ENCODE measurements at places on chromosomes 7 and 10.

- peak; percentile 97 for DNase-seq
Measured at GRCh38 chr7:116316838-116317628, 106.7 kb downstream of the TES start.

DNA sequence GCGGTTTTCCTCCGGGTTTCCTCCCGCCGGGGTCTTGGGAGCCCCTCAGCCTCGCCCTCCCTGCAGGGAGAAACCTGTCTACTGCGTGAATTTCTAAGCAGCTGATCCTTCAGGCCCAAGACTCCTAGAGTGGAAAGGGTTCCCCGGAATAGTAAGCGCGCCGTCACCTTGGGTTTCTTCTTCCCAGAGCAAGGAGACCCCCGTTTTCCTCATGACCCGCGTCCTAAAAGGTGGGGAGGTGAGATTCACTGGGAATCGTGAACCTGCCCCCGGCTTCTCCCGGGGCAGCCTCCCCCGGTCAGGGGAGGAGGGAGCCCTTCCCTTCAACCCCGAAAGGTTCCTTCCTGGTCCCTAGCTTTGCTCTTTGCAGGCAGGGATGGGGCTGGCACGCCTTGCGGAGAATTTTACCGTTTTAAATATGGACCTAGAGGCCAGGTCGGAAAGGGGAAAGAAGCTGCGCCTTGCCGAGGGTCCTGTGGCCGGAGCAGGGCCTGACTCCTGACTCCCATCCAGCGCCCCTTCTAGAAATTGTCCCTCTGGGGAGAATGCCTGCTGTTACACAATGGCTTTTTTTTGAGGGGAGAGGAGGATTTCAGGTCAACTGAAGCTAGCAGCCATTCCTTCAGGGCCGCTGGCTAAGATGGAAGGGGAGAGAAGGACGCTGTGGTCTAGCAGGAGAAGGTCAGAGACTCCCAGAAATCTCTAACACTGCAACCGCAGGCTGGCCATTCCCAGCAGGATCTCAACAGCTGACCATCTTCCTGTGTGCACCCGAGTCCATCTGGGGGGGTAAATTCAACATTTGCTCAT lies 11.6 kb upstream of the MNX1 start:
- no peak for DNase-seq

DNA sequence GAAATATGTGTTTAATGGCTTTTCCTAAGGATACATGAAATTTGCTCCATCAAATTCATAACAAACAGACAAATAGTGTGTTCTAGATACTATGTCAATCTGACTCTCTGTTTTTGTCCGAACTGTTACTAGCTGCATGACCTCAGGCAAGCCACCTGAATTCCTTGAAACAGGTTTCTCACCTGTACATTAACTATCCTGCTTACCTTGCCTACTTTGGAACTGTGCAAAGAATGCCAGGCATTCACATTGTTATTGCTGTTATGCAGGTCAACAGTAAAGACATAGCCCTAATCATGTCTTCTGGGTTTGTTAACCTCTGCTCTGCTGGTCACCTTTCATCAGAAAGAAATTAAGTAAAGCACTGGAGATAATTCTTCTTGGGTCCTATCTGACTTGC lies 1283.9 kb upstream of the CELF2 start:
- no peak for DNase-seq

DNA sequence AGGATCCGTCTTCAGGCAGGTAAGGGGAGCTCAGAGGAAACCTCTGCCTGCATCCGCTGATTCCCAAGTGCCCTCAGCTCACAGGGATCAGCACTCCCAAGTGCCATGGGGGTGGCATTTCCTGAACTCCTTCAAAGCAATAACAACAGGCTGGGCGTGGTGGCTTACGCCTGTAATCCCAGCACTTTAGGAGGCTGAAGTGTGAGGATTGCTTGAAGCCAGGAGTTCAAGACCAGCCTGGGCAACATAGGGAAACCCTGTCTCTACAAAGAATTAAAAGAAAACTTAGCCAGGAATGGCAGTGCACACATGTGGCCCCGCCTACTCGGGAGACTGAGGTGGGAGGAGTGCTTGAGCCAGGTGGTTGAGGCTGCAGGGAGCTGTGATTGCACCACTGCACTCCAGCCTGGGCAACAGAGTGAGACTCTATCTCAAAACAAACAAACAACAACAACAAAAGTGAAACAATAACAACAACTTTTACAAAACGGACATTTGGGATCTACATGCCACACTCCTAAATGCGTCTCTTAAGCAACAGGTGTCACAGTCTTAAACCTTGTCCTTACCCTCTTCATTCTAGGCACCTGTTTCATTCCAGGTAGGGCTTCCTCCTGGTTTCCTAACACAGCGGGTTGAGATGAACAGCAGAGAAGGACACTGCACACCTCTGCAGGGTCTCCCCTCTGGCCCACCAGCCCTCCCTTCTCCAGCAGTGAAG lies 73.8 kb downstream of the PAXIP1 start:
- no peak for DNase-seq

DNA sequence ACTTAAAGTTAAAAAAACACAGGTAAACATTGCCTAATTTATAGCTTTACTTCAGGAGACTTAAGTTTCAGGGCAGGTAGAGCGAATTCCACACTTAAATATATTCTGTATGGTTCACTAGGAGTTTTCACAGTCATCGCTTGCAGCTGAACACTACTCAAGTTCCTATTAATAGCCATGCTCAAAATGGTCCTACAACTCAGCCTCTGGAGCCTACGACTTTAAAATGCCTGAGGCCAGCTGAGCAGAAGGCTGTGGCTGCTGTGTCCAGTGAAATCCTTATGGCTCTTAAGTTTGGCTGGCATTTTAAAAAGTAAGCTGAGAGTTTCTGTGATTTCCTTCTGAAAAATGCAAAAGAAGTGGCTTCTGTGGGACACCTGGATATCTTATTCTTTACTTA lies 105.4 kb upstream of the GLI3 start:
- no peak for DNase-seq

DNA sequence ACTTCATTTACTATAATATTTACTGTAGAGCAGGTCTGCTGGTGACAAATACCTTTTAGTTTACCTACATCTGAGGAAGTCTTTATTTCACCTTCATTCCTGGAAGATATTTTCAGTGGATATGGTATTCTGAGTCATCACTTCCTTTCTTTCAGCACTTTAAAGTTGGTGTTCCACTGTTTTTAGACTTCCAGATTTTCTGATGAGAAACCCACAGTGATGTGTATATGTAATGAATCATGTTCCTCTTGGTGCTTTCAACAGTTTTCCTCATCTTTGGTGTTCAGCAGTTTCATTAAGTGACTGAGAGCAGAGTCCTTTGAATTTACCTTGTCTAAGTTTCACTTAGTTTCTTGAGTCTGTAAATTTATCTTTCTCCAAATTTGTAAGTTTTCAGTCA lies 36.4 kb downstream of the COPG2 start:
- DNase-seq: peak; percentile 13

- peak; percentile 60 for DNase-seq
Measured at GRCh38 chr10:37856881-37857286, 526 bp downstream of the ZNF248 start.

GRCh38 chr7:141593134-141593533 lies 41.9 kb downstream of the AGK start:
- peak; percentile 51 for DNase-seq

DNA sequence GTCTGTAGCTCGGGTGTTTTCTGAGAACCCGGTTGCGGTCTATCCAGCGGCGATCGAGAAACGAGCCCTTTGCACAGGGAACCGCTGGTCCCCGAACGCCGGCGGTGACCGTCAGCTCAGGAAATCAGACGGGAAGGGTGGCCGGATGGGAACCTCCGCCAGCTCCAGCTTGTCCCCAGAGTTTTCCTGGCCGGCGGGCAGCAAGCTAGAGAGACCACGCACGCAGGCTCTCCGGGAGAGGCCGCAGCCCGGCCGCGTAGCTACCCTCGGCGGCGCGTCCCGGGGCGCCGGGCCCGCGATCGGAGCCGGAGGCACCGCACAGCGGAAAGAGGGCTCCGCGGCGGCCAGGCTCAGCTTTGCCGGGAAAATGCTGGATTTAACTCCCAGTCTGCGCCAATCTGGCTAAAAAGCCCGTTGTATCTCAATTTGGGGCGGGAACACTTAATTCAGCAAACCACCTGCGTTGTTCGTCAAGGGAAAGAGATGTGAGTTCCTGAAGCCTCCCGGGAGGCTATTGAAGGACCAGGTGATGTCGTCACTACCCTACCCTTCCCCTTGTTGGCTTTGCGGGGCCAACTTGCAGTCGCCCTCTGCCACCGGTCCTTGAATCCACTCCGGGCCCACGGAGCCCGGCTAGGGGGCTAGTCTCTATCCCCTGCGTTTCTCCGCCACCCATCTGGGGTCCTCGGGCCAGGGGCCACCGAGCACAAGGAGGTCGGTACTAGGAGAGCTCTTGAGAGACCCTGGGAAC lies 859 bp upstream of the CH25H start:
- DNase-seq: peak; percentile 65

DNA sequence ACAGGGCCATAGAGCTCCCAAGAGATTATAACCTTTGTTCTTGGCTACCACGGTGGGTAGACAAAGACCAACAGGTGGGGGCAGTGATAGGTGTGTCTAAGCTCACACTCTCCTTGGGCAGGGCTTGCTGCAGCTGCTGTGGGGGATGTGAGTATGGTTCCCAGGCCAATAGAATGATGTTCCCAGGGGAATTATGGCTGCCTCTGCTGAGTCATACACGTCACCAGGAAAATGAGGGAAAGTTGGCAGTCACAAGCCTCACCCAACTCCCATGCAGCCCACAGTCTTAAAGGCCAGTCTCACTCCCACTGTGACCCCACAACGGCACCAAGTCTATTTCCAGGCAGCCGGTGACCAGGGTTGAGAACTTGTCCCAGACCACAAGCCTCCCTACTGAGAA lies 453.4 kb upstream of the PODXL start:
- no peak for DNase-seq

DNA sequence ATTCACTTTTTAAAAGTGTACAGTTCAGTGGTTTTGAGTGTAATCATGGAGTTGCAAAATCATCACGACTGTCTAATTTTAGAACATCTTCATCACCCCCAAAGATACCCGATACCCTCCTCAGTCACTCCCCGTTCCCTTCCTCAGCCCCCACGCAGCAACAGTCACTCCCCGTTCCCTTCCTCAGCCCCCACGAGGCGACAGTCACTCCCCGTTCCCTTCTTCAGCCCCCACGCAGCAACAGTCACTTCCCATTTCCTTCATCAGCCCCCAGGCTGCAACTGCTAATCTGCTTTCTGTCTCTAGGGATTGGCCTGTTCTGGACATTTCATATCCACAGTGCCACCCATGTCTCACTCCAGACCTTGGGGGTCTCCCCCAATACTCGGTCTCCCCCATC lies 161.6 kb upstream of the PPP2R2D start:
- no peak for DNase-seq

GRCh38 chr10:129837909-129838582 lies 126.0 kb downstream of the EBF3 start:
- DNase-seq: no peak

- no peak for DNase-seq
Measured at GRCh38 chr7:48734695-48735406, 189.5 kb upstream of the CDC14C start.

DNA sequence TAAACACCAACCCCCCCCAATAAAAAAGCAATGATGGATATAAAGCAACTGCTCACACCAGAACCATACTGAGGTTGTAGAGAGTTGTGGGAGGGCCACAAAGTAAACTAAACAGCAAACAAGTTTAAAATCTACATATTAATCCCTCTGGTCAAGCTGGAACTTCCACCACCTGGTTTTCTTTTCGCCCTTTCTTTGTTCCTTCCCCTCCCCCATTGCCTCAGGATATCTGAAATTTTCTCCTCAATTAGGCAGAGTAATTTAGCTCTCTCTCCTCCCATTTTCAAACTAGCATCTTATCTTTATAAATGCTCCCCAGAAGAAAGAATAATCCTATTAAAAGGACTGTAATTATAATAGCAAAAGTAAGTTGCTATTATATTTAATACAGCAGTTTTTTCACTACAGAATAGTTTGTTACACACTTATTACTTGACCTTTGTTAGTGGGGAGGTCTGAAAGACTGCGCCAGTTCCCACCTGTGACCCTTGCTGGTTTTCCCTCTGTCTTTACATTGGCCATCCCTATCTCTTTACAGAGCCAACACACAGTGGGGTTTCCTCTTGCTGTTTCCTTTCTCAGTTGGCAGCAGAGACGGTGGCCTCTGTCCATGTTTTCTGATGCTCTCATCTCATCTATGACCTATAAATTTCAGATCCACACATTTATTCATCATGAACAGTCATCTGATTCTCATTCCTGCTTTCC lies 235.4 kb downstream of the RNLS start:
- DNase-seq: no peak

- DNase-seq: no peak
Measured at GRCh38 chr7:112715525-112715924, 74.7 kb downstream of the TMEM168 start.

- no peak for DNase-seq
Measured at GRCh38 chr10:122486406-122487080, 25.2 kb downstream of the HTRA1 start.

GRCh38 chr7:151074817-151075661 lies 5.6 kb downstream of the FASTK start:
- DNase-seq: no peak

DNA sequence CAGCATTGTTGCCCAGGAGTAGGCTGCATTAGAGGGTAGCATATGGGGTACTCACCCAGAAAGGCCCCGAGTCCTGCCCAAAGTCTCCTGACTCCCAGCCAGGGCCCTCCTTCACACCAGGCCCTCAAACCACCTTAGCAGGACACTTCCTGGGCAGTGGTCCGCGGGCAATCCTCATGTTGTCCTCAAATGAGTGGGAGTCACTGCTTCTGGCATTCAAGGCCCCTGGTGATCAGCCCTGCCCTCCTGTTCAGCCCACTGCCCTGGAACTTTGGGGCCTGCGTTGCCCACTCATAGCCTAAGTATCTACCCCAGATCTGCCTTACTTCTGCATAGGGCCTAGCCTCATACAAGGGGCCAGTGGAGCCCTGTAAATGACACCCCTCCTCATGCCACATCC lies 70.9 kb upstream of the PRLHR start:
- DNase-seq: no peak

DNA sequence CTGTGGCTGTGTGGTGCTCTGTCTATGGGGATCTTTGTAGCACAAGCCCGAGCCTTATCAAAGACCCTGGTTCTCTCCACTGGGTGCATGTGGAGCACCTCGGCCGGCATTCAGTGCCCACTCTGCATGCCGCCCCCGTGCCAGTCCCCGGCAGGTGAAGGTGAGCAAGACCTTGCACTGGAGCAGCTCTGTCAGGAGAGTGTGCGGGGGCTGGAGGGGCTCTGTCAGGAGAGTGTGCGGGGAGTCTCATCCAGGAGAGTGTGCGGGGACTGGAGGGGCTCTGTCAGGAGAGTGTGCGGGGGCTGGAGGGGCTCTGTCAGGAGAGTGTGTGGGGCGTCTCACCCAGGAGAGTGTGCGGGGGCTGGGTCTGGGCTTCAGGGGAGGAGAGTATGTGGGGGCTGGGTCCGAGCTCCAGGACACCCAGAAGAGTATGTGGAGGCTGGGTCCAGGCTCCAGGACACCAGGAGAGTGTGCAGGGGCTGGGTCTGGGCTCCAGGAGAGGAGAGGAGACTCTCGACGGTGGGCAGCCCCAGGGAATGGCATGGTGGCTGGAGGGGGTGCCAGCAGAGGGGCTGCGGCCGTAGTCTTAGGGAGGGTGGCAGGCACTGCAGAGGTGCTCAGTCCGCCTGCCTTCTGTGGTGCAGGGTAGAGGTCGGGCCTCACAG lies 40.8 kb downstream of the INPP5A start:
- no peak for DNase-seq

- no peak for DNase-seq
Measured at GRCh38 chr10:118463740-118464139, 121.6 kb upstream of the FAM204A start.
